ENCODE measurements at places on chromosomes 5 and 9.

DNA sequence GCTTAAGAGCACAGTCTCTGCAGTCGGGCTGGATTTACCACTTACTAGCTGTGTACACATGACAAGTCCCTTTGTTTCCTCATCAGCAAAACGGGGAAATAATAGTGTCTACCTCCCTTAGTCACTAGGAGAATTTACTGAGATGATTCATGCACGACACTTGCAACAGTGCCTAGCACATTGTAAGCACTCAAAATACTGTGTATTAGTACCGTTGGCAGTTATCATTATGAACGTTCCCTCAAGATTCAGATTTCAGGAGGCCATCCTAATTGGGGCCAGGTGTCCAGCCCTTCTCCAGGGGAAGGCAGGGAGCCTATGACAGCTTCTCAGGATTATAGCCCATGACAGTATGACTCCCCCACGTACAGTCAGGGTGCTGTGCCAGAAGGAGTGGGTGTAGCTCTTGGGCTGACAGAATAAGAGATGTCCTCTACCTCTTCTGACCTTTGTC is 164.3 kb downstream of the DOCK2 start:
- no peak for DNase-seq

GRCh38 chr5:126508251-126508961 is 85.2 kb downstream of the GRAMD2B start:
- no peak for DNase-seq

DNA sequence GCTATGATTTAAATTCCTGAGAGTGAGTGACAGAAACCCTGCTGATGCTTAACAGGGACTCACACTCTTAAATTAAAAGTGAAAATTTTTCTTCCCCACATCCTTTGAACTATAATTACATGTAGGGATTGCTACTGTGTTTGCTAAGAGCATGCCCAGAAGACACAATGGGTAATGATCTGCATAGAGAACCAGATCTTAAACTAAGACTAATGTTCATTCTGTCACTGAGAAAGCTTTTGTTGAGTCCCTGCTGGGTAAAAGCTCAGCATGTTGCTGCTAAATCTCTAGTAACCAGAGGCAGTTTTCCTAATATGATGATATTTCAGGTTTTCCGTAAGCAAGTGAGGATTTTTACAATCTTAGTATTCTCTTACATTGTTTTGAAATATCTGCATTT is 424.8 kb upstream of the SMC2 start:
- no peak for DNase-seq

DNA sequence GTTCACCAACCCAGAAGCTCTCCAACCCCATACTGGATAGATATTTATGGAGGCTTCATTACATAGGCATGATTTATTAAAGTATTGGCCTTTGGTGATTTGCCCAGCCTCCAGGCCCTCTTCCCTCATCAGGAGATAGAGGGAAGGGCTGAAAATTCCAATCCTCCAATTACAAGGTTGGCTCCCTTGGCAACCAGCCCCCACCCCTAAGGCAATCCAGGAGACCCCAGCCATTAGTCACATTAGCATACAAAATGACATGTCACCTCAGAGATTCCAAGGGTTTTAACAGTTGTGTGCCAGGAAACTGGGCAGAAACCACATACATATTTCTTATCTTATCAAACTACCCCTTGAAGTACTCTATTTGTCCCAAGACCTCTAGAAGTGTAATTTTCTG is 210.0 kb downstream of the HINT1 start:
- DNase-seq: no peak

DNA sequence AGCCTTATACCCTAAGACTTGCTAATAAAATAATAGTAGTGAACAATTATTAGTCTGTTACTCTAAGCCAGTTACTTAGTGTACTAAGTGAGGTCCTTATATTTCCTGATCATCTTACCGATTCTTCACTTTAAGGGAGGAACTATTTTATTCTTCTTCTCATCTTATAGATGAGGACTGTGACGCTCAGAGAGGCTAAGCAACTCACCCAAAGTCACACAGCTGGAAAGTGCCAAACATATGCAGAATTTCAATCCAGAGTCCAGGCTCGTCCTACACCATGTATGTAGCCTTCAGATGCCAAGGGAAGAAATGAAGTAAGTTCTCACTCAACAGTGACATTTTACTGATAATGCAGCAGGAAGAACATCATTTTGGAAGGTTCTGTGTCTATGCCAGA is 34.4 kb upstream of the ARAP3 start:
- DNase-seq: no peak

- DNase-seq: no peak
These were observed 68.0 kb upstream of the CLINT1 start for GRCh38 chr5:157926977-157927376.

DNA sequence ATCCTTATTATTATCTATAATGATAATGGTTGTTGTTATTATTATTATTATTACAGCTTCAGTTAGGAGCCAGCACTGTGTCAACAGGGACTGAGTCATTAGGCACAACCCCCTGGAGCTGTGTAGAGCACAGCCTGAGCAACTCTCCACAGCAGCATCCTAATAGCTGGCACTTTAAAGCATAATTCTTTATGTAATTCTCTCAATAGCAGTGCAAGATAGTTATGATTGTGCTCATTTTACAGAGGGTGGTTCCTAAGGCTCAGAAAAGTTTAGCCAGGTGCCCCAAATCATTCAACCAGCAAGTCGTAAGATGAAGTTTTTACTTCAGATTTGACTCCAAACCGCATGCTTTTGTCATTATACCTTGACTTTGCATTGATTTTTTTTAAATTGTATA is 390.3 kb downstream of the ANXA1 start:
- DNase-seq: no peak

GRCh38 chr5:55959208-55959607 is 35.6 kb downstream of the IL6ST start:
- no peak for DNase-seq

- no peak for DNase-seq
These were observed 88.2 kb upstream of the DAP start for GRCh38 chr5:10849278-10849677.

DNA sequence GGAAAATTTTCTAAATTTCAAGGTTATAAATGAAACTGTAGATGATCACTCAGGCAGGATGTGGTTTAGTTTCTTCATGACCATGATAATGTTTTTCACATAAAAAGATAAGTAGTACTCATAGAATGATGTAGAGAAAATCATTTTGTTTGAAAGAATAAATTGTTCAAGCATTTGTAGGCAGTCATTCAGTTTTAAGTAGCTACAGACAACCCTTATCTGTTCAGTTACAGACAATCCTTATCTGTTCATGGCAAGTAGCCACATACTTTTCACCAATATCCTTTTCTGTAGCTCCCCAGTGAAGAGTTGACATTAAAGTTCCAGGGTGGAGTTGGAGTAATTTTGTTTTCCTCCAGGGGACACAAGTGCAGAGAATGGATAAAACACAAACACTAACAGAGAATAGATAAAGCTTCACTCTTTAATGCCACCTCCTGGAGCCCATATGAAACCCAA is 278.1 kb upstream of the TNC start:
- no peak for DNase-seq

GRCh38 chr5:178464431-178465048 is 125.7 kb downstream of the COL23A1 start:
- no peak for DNase-seq

DNA sequence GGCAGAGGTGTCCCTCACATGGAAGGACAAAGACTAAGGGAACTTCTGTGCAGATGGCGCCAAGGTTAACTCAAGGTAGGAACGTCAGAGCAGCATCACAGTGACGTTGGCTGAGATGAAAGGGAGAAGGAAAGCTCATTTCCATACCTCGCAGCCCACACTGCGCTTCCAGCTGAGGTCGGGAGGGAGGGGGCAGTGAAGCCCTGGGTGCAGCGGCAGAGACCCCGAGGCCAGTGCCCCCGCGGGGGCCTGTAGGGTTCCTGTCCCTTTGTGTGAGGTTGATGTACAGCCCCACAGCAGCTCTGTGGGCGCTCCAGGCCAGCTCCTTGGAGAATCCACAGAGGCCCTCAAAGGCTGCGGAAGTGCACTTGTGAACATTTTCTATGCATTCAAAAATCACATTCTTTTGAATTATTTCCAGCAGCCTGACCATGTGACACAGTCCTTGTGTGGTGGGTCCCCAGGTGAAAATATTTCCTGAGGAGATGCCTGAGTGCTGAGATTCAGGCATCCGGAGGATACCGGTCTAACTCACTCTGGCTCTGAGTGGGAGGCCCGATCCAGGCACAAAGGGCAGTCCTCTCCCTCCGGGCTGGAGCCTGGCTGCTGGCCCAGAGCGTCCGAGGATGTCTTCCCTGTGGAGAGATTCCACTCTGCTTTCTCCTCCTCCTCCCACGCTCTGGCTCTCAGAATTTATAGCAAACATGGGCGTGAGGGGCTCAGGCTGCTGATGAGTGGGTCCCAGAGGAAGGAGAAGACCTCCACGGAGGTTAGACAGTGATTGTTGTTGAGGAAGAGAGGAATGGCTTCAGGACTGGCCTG is 150.7 kb downstream of the ICE1 start:
- no peak for DNase-seq

- DNase-seq: no peak
These were observed 1.4 kb upstream of the AGGF1 start for GRCh38 chr5:77028631-77029375.

- DNase-seq: no peak
These were observed 8.9 kb downstream of the PPP1R26 start for GRCh38 chr9:135488527-135488926.

DNA sequence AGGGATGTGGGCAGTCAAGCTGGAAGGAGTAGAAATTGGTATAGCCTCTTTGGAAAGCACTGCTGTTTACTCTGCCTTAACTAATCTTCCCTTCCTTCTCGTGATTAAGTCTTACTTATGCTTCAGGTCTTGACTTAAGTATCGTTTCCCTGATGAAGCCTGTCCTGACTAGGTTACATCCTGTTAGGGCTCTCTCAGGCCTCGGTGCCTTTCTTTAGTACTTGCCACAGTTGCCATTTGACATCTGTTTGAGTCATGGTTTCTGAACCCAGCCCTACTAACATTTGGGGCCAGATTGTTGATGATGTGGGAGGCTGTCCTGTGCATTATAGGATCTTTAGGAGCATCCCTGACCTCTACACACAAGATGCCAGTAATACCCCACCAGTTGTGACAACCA is 94.4 kb downstream of the GAPVD1 start:
- DNase-seq: no peak

Data from amygdala (tissue), 56 donors.